T-helper 17 cell (primary cell): ENCODE measurements at places on chromosomes 7 and 10. TPM values are rescaled to one million over a fixed set of nuclear protein-coding genes. Genes with fewer than 3 reads are reported as not detected.

SFRP4 gene
- total RNA-seq, result not detected

ERV3-1 gene
- total RNA-seq, result 15.2 TPM

DNA sequence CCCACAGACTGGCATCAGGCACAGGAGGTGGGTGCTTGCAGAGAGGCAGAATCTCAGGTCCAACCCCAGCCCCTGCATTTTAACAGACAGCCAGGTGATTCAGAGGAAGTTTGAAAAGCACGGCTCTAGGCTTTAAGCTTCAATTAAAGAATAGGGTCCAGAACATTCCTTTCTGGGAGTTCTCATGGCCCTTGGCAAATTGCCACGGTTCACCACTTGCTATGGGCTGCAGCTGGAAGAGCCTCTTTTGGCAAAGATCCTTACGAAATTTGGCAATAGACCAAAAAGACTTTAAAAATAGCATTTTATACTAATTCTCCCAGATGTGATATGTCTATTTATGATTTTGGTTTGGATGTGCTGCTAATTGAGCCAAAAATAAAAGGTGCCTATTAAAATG, 148.1 kb downstream of the ITGA8 start:
- DNase-seq, result no peak

DNA sequence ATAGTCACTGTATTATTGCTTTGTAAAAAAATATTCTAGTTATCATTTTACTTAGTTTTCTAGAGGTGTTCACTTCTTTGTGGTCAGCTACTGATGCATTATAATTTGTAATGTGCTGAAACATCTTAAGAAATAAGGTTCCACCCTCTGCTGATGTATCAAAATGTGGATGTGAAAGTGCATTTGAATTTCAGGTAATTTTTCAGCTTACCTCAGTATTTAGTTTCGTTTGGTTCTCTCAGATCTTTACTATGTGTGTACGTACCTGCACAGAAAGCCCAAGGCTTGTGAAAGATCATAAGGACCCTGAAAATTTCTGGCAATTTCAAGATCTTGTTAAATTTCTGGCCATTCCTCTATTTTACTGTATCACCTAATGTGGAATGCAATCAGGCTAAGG, 542.3 kb upstream of the TPK1 start:
- no peak for DNase-seq

GRCh38 chr7:32020551-32021159, 49.6 kb downstream of the PDE1C start:
- DNase-seq, result no peak

DNA sequence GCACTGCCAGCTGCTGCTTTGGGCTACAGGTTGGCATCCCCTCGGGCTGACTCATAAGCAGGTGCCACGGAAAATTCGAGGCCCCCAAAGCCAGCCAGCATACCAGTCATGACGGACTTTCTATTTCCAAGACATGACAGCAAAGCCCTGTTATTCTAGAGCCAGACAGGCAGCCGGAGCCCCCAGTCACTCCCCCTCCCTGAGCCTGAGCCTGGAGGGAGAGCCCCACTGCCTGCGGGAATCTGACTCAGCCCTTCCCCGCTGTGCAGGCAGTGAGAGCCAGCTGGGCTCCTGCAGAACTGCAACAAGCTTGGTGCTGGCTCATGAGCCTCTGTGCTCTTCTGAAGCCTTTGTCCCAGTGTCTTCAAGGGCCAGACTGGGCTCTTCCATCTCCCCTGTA, 15.8 kb downstream of the BTBD16 start:
- DNase-seq, result no peak

DNA sequence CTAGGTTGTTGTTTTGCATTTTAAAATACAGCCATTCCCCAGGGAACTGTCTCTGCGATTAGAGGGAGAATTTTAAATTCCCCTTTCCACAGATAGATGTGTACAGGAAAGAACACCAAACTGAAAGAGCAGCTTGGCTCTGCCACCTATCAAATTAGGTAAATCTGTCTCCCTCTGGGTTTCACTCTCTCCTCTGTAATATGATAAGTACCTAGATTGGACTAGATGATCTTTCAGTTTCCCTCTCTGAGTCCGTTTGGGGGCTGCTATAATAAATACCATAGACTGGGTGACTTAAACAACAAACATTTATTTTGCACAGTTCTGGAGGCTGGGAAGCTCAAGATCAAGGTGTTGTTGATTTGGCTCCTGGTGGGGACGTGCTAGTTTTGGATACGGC, 186.0 kb downstream of the KIF20B start:
- DNase-seq, result no peak

GRCh38 chr7:84190016-84190705, 4.4 kb downstream of the SEMA3A start:
- no peak for DNase-seq

DNA sequence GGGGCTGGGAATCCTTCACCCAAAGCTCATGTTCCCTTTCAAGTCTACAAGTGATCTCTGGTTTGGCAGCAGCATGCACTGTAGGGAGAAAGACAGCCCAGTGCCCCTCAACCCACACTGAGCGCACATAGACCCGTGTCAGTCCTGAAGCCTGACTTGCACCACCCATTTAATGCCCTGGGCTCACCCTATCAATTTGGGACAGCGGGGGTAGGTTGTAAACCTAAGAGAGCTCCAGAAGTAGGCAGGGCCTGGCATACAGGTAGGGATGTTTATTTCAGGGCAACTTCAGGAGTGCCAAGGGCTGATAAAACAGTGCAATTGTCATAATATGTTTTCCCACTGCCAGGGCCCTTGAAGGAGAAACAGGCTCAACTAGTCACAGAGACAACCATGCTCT, 3.5 kb upstream of the ATP6V0E2 start:
- DNase-seq, result no peak

DNA sequence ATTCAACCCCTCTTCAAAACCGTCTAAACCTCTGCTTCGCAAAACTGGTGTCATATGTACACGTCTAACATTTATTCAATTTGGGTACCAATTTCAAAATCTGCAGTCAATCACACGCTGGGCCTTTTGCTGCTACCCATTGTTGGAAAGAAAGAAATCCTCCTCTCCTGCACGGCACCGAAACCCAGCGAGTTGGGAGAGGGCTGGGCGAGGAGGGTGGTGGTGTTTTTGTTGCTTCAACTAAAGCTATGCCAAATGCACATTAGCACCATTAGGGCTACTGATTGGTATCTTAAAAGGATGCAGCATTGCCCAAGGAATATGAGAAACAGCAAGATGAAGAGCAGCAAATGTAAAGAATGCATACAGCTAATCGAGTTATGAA, 7.8 kb downstream of the EBF3 start:
- no peak for DNase-seq

GRCh38 chr10:59995862-59996261, 89.5 kb upstream of the CCDC6 start:
- DNase-seq, result no peak
